ENCODE measurements at places on chromosomes 2 and 18.

DNA sequence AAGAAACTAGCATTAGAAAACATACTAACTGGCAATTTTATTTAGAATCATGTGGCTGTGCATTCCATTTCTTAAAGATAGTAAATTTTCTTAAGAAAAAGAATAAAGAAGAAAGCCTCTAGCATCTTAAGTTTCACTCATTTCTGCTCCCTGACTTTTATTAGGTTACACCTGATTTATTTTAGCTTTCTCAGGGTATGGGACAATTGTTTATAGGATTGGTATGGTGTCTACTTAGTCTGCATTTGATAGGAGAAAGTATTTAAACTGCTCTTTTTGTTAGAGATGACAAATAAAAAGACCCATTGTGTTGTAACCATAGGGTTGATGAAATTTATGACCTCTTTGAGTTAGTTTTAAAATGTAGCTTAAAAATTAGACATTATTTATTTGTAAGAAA lies 115.2 kb downstream of the PTPRM start:
- DNase-seq = no peak

DNA sequence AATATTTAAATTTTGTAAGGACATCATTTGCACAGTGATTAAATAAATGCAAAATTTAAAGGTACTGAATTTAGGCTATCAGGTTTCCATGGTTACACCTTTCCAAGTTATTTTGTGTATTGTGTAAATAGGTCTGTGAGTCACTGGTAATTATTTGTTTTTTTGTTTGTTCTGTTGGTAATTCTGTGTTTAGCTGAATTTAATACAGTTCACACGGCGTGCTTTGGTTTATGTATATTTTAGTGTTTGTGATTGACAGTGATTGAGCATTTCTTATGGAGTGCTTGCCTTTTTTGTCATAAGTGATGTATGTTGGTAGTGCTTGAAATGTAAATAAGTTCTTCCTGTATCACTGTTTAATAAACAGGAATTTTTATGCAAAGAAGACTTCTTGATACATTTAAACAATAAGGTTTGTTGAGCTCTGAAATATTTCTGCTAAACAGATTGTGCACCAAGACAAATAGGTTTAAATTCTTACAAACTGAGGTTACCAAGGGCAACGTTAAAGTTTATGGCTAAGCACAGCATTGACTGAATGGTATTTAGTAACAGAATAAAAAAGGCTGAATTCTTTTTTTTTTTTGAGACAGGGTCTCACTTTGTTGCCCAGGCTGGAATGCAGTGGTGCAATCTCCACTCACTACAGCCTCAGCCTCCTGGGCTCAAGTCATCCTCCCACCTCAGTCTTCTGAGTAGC lies 38.3 kb upstream of the DLX1 start:
- DNase-seq = no peak

GRCh38 chr2:146597291-146597690 lies 1247.5 kb upstream of the ACVR2A start:
- DNase-seq = no peak

DNA sequence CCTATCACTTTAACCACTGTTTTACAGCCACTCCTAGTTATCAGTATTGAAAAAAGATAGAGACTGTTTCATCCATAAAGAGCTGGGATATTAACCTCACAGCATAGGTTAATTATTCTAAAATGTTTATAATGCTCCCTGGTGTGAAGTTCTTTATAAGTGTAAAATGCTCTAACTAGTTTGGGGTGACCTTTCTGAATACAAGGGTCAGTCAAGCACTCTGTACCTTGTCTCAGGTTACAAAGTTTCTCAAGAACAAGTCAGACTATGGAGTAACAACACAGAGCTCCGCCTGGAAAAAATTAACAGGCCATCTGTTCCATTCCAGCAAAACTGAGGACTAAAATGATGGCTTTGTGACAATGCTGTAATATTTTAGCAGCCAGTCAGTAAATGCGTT lies 107.4 kb downstream of the NOL4 start:
- no peak for DNase-seq

- DNase-seq = no peak
These were observed 2.7 kb upstream of the ZC3H8 start for GRCh38 chr2:112257575-112257974.

- no peak for DNase-seq
These were observed 3.5 kb downstream of the SNTG2 start for GRCh38 chr2:953975-954686.

DNA sequence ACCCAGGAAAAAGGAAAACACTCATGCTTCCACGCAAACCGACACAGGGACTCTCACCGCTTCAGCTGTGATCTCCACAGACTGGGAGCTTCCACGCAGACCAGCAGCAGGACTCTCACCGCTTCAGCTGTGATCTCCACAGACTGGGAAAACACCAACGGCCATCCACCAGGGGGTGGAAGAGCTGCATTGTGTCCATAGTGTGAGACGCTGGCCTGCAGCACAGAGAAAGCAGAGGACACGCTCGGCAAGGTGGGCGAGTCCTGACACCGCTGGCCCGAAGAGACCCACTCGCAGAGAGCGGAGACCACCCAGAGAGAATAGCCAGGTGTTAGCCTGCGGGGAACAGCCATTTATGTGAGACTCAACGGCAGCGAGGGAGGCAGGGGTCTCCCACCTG lies 42.5 kb upstream of the NFATC1 start:
- DNase-seq = no peak

GRCh38 chr18:55105873-55106272 lies 146.6 kb upstream of the CCDC68 start:
- DNase-seq = no peak
